ENCODE measurements at places on chromosomes 2 and 18.

DNA sequence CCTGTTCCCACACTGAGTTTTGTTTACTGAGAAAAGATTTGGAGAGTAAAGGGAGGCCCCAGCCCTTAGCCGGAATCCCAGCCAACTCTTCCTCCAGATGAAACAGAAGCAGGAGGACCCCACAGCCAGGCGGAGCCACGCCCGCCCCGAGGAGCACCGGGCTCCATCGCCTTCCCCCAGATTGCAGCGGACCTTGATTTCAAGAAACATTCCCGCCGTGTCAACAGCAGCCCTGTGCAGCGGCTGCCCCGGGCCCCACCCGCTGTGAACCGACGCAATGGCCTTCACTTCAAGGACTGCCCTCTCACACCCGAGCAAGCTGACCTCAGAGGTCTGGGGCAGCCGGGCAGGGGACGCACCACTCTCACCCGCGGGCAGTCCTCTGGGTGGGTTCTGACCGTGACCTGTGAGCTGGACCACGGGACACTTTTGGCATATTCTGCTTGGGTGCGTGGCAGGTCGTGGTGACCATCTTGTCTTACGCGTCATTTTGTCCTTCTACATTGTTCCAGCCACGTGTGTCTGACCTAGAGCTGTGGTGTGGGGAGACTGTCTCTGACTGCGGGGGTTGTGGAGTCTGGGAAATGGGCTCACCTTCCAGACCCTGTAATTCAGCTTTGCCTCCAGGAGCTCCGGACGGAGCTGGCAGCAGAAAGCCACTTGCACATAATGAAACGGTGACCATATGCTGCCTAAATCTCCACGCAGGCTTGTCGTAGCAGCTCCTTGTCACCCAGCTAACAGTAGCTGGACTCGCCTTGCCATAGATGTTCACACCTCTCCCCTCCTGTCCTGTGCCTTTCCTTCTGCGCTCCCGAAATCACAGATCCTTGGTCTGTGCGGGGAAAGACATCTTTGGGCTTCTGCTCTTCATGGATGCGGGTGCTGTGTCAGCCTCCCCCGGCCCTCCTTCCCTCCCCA, 32.0 kb upstream of the INHBB start:
- peaks cover 35% of the 10 kb centered on the region for H3K4me1 ChIP-seq
- no peaks in the 10 kb centered on the region for H3K27me3 ChIP-seq
- no peak for DNase-seq
- peak overlapping the region; percentile 80 for H3K4me3 ChIP-seq
- no peaks in the 10 kb centered on the region for H3K36me3 ChIP-seq
- peak overlapping the region; percentile 82 for H3K27ac ChIP-seq

- no peak overlapping the region for H3K27ac ChIP-seq
- DNase-seq = no peak
- peaks cover 9% of the 10 kb centered on the region for H3K4me1 ChIP-seq
- H3K4me3 ChIP-seq = no peak overlapping the region
- H3K36me3 ChIP-seq = no peaks in the 10 kb centered on the region
Measured at GRCh38 chr2:38466876-38467767, 90.0 kb upstream of the ATL2 start.

GRCh38 chr2:149383340-149383739, 53.0 kb downstream of the LYPD6 start:
- peaks cover 6% of the 10 kb centered on the region for H3K27me3 ChIP-seq
- no peaks in the 10 kb centered on the region for H3K4me1 ChIP-seq
- H3K4me3 ChIP-seq = no peak overlapping the region
- no peaks in the 10 kb centered on the region for H3K36me3 ChIP-seq
- no peak for DNase-seq

DNA sequence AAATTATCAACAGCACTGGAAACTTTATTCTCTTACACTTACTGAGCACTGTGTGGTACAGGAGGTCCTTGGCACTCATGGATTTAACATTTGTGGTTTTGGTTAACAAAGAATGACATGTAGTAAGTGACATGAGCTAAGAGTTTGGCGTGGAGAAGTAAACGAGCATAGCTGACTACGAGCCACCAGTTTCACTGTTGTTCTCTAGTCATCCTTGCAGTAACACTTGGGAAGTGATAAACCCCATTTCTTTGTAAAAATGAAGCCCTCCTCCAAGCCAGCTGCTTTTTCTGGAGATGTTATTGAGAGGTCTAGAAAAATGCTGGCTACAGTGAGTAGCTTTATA, 32.7 kb downstream of the QPCT start:
- no peak overlapping the region for H3K27ac ChIP-seq
- peak overlapping the region; percentile 39 for H3K4me3 ChIP-seq
- peaks cover 57% of the 10 kb centered on the region for H3K27me3 ChIP-seq
- DNase-seq = no peak
- H3K36me3 ChIP-seq = peaks cover 2% of the 10 kb centered on the region
- peaks cover 22% of the 10 kb centered on the region for H3K4me1 ChIP-seq

DNA sequence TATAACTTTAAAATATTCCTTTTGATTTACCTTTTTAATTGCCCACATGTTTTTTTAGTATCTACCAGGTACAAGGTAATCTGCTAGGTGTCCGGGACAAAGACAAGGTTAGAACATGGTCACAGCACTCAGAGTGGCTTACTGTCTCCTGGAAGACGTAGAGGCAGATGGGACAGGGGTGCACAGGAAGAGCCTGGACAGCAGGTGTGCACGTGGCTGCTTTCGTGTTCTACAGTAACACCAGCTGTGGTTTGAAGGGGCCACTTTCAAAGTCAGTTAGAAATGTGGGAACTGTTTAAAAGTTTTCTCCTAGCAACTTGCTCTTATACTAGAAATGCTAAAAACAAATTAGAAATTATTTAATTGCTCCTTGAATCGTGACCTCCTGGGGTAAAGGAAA, 102.9 kb upstream of the ALPP start:
- H3K27me3 ChIP-seq = no peaks in the 10 kb centered on the region
- no peak for DNase-seq
- H3K36me3 ChIP-seq = peaks cover 13% of the 10 kb centered on the region
- no peak overlapping the region for H3K27ac ChIP-seq

DNA sequence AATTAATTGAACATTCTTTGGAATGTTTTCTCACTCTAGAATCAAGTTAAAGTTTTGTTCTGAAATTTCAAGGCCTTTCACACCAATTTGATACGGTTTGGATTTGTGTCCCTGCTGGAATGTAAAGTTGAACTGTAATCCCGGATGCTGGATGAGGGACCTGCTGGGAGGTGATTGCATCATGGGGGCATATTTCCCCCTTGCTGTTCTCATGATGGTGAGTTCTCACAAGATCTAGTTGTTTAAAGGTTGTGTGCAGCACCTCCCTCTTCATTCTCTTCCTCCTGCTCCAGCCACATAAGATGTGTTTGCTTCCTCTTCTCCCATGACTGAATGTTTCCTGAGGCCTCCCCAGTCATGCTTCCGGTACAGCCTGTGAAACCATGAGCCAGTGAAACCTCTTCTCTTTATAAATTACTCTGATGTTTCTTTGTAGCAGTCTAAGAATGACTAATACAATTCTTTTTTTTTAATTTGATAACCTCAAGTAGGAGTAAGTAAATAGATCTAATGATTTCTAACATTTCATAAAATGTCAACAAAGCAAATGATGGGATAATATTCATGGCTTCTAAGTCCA, 144.2 kb upstream of the CDH7 start:
- no peak overlapping the region for H3K4me3 ChIP-seq
- H3K4me1 ChIP-seq = no peaks in the 10 kb centered on the region
- no peak overlapping the region for H3K27ac ChIP-seq

GRCh38 chr2:121008975-121009374, 273.3 kb downstream of the GLI2 start:
- H3K36me3 ChIP-seq = no peaks in the 10 kb centered on the region
- no peak overlapping the region for H3K4me3 ChIP-seq
- H3K27ac ChIP-seq = no peak overlapping the region
- peaks cover 14% of the 10 kb centered on the region for H3K27me3 ChIP-seq
- no peak for DNase-seq
